ENCODE measurements at places on chromosomes 11 and 22.

DNA sequence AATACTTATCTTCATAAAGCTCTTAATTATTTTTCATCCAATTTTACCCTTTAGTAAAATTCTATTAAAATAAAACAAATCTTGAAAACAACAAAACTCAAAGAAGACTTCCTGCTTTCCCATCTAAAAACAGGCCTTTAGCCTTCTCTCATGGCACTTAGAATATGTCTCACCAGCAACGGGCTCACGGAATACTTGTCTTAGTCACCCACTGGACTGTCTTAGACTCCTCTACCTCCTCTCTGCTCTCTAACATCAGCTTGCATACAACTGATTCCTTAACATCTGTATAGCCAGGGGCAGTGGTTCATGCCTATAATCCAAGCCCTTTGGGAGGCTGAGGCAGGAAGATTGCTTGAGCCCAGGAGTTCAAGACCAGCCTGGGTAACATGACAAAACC is 13.7 kb downstream of the HPS5 start:
- no peak for DNase-seq

DNA sequence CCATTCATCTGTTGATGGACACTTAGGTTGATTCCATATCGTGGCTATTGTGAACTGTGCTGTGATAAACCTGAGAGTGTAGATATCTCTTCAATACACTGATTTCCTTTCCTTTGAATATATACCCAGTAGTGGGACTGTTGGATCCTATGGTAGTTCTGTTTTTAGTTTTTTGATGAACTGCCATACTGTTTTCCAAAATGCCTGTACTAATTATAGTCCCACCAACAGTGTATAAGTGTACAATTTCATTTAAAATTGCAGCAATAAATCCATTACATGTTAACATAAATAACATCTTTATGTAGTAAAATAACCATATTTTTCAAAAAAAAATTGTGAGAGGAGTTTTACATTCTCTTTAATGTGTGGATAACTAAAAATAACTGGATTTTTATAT is 65.0 kb upstream of the SYT9 start:
- DNase-seq, result no peak

DNA sequence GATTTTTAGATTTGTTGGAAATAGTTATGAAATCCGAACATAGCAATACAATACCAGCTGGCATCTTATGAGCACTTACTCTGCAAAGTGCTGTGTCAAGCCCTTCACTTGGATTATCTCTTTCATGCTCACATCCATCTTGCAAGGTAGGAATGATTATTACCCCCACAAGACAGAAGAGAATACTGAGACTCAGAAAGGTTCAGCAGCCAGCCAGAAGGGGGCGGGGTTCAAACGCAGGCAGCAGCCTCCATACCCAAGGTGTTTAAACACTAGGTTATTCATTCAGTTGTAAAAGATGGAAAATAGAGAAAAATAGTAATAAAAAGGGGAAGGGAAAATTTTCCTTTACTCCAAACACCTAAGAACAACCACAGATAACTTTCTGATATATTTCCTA is 158.5 kb downstream of the CCDC34 start:
- DNase-seq, result no peak

DNA sequence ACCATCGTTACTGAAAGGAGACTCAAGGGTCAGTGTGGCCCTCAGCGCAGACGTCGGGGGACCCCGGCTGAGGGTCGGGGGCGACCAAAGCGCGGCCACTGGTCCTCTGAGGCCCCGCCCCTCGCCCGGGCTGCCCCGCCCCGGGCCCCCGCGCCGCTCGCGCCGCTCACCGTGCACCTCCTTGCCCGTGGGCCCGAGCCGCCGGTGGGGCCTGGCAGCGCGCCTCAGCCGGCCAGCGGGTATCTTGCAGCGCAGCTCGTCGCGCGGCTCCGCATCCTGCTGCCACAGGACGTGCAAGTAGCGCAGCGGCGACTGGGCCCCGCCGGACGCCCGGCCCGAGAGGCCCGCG is 419 bp downstream of the ANKRD54 start:
- DNase-seq, result no peak

GRCh38 chr22:34879001-34879400 is 187.0 kb upstream of the ISX start:
- DNase-seq, result no peak

DNA sequence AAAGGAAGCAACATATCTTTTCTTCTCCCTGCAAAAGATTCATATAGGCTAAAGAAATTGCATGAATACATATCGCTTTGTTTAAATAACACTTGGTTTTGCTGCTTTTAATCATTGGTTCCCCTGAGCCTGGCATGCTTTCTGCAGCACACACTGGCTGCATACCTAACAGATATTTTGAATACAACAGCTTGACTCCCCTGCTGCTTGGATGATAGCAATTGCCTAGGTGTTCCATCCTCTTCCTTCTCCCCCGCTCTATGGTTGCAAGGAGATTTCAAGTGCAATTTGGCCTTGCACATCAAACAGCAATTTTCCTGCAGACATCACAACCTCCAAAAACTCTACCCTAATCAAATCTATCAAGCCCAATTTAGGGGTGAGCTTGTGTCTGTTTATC is 430.0 kb downstream of the NTM start:
- DNase-seq, result no peak

DNA sequence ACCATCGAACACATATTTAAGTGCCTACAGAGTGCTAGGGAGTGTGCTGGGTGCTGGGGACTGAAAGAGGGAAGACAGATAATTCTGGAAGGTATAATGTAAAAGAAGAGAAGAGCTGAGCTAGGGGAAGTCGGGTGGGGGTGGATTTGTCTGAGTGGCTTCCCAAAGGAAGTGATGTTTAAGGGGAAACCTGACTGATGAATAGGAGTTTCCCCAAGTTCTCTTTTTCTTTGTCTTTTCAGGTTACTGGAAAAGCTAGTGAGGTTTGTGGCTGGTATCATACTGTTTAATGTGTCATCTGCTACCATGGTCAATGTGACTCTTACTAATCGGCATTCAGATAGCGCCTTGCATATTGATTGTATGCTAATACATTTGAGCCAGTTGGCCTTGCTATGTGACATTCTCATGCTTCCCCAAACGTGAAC is 151.6 kb upstream of the MTMR2 start:
- DNase-seq, result no peak

DNA sequence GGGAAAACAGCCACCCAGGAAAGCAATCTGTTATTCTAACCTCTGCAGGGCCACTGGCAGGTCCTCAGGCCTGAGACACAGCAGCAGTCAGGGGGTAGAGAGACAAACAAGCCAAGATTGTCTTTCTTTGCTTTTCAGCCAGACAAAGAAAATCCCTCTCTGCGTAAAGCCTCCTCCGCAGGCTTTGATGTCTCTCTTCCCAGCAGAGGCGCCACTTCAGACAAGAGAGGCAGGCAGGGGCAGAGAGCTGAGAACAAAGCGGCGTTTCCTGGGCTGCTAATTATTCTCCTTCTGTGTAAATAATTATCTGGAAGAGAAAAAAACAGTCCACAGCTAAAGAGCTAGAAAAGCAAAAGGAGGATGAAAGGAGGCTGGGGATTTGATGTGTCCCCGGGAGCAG is 102.7 kb upstream of the SEZ6L start:
- DNase-seq, result no peak

- DNase-seq, result no peak
These were observed 150.8 kb upstream of the NTM start for GRCh38 chr11:131219646-131220045.

- no peak for DNase-seq
These were observed 34.4 kb downstream of the YAP1 start for GRCh38 chr11:102144357-102145355.

GRCh38 chr22:43110927-43111623 is 525 bp downstream of the BIK start:
- no peak for DNase-seq

- DNase-seq, result no peak
These were observed 68.6 kb upstream of the ATXN10 start for GRCh38 chr22:45602824-45603595.

- DNase-seq, result no peak
These were observed 2095.9 kb downstream of the LRRC4C start for GRCh38 chr11:39363571-39363970.

DNA sequence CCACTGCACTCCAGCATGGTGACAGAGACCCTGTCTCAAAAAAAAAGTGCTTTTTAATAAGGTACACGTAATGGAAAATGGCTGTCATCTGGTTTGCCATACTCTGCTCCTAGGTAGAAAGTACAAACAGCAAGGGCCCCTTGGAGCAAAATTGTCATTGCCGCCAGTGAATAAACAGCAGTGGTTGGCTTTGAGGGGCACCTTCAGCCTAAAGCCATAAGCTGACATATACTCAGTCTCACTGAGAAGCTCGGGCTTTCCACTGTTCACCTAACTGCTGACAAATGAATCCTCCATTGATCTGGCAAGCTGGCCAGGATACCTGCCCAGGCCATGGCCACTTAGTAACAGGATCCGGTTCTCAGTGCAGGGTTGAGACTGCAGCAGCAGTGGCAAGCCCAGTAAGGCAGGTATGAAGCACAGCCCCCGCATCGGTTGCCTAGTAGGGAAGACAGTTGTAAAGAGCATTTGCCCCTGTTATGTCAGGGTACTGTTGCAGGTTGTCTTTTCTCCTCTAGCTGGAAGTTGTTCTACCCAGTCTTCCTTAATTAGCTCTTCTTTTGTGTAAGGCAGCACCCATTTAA is 38.8 kb downstream of the MARK2 start:
- no peak for DNase-seq

DNA sequence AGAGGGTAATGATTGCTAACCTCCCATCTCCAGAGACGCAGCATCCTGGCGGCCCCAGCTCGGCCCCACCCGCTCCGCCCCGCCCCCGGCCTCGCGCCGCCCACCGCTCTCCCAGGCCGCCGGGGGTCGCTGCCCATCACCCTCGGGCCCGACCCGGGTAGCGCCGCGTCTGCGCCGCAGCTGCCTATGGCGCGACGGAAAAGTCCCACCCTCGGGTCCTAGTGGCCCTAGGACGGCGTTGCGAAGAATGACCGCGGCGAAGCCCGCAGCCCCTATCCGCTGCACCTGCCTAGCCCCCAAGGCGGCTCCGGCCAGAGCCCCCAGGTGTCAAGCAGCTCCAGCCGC is 457 bp downstream of the CPSF7 start:
- no peak for DNase-seq

GRCh38 chr22:40276996-40277823 is 69.1 kb upstream of the ADSL start:
- no peak for DNase-seq

- DNase-seq, result no peak
These were observed 44.9 kb downstream of the WNT7B start for GRCh38 chr22:45932071-45932470.

DNA sequence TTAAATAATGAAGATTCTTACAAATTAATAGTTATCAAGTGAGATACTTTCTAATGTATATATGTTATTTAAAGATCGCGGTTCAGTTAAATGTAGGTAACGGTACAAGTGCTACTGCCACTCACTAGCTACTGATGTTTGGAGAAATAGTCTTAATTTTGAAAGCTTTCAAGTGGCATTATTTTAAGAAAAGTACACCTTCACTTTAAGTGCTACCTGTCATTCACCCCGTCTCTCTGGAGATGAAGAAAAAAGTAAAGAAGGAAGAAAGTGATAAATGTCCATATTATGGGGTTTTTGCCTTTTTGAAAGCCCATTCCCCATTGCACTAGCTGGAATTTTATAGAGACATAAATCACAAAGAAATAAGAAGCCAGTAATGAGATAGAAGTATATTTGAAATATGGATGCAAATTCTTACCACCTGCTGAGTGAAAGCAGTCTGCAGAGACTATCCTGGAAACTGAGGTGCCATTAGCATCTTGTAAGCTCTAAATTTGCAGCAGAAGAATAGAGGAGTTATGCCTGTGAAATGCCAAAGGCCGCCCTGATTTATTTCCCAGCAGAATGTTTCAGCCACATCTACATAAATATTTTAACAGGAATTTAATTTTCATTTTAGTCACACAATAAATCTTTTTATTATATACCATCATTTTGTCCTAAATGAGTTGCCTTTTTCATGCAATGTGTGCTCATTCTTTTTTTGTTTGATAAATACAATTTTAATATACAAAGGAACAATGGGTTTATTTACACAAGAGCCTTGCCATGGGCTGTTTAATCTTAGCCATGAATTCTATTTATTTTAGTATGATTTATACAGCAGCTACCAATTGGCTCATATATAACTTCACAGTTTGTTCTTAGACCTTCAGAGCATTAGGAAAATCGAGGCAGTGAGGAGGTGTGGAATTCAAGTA is 489.9 kb upstream of the RAG2 start:
- DNase-seq, result no peak

- no peak for DNase-seq
These were observed 119.9 kb downstream of the CTTN start for GRCh38 chr11:70517988-70518907.

GRCh38 chr22:43884600-43885318 is 7.1 kb downstream of the PNPLA5 start:
- DNase-seq, result no peak

- DNase-seq, result no peak
These were observed 120.8 kb upstream of the CHORDC1 start for GRCh38 chr11:90343673-90344072.

- no peak for DNase-seq
These were observed 78.4 kb upstream of the ANO1 start for GRCh38 chr11:69999721-70000120.

DNA sequence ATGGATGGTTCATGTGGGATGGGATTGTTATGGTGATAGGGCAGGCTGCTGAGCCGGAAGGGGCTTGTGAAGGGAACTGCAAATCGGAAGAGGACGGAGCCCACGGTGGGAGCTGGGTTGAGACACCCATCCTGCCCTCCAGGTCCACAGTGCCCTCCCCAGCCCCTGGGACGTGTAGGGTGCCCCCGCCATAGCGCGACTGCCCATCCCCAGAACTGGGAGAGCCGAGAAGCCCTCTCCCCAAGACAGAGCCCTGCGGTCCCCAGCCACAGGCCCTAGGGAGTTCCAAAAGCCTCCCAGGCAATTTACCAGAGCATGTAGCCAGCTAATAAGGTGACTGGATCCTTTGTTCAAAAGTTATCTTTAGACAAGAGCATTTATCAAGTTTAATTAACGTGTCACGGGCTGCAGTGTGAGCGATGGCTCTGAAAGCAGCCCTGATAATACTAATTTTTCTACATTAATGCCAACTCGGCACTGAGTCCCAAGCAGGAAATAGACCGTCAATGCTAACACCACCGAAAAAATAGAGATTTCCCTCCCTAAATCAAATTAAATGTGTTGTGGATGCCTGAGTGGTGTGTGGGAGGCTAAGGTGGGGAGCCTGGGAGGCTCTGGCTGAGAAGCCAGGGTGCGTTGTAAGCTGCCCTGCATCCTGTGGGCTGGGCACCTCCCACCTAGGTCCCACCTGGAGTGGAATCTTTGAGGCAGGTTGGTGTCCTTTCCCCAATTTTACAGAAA is 76.8 kb upstream of the RTL6 start:
- DNase-seq, result no peak

Measured in cerebellar nuclear complex (tissue), 1 donor.